AG10803 (cell line): ENCODE measurements at places on chromosomes 2 and 18.

DNA sequence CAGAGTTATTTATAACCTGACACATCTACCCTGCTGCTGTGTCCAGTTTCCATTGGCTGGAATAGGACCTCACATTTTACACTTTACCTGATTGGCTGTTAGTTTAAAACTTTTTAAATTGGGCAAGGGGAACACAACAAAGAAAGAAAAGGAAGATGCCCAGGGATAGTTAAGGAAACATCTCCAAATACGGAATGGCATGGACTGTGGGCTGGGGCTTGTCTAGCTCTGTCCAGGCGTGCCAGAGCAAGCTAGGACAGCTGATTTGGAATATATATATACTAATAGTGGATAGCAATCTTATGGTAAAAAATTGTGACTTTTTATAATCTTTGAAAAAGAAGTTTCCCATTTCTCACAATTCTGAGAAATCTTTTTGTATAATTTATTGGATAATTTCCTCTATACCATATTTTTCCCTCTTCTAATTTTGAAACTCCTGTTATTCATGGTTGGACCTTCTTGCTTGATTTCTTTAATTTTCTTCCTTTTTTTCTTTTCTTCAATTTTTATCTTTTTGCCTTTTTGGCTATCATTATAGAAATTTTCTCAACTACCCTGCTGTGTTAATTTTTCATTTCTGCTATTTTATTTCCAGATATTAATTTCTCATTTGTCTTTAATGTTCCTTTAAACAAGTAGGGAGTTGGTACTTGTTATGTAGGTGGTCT, 55.9 kb downstream of the COMMD1 start:
- DNase-seq, result no peak

DNA sequence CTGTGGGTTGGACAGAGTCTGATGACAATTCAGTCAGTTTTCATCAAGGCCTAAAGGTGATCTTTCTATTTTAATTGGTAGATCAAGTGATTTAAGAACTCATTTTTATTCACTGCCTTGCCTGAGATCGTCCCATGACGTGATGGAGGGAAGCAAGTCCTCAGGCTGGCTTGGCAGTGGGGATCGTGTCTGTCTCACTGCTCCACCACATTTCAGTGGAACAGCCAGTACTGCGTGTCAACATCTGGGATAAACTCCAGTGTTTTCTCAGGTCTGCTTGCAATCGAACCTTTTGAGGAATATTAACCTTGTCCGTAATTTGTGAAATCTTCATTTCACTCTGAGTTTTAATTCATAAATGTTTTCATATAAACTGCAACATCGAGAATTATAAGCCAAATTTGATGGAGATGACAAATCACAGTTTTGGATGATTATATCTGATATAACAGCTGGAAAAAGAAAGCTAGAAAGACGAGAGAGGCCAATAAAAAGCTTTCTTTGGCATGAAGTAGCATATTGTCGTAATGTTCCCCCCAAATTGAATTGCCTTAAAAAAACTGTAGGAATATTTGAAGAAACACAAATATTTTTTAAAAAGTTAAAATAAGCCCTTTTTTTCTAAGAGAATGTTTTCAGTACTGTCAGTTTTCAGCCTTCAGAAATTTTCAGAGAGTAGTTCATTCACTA, 414.7 kb upstream of the SPRED2 start:
- DNase-seq, result no peak

- peak; percentile 88 for DNase-seq
Observed at GRCh38 chr2:55885127-55885943, 38.2 kb downstream of the EFEMP1 start.

- no peak for DNase-seq
Observed at GRCh38 chr2:16134436-16135165, 194.3 kb downstream of the MYCN start.

DNA sequence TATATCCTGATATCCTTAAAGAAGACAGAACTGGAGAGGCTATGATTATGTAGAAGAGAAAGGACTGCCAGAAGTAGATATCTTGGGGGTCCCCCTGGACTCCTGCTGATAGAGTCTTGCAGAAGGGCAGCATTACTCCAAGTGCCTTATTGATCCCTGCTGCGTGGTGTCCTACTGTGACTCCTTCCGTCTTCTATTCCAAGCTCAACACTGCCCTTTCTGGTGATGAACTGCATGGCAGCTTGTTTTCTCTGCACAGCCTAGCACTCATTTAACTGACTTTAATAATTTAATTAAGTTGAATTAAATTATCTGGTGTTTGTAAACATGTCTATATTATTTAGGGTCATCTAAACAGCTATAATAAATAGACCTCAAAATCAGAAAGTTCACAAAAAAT, 194.1 kb upstream of the DSEL start:
- DNase-seq, result no peak

GRCh38 chr2:2810504-2810903, 479.4 kb upstream of the MYT1L start:
- DNase-seq, result no peak

DNA sequence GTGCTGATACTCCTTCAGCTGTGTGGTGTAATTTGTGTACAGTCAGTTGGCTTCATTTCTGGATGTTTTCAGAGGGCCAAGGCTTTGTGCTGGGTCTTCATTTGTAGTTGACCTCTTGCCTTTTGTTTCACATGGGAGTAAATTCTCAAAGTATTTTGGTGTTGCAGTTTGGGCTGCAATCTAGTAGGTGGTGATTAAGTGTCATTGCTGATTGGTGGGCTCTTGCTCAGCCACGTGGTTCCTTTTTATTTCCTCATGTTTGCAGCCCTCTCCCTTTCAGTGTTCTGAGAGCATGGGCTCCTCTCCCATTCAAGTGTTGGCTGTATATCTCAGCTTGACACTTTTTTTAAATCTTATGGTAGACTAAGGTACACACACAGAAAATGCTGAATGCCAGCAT, 96.8 kb downstream of the SNTG2 start:
- peak; percentile 22 for DNase-seq

- no peak for DNase-seq
Observed at GRCh38 chr2:193187816-193188215, 993.1 kb upstream of the TMEFF2 start.

GRCh38 chr18:63520053-63520685, 22.0 kb upstream of the SERPINB12 start:
- DNase-seq, result no peak

- DNase-seq, result peak; percentile 40
Observed at GRCh38 chr2:220445429-220446105, 818.1 kb downstream of the SLC4A3 start.

DNA sequence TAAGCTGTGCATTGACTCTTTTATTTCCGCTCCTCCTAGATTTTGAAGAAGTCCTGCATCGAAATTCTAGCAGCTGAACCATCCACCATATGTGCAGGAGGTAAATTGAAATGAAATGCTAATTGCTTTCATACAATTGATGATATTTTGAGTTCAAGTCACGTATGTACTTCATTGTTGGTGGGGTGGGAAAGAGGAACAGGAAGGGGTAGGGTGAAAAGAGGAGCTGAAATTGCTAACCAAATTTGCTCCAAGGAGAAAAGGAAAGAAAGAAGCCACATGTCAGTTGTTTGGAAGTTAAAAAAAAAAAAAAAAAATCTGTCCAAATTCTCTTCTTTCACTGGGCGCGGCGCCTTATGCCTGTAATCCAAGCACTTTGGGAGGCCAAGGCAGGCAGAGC, 77.8 kb downstream of the ANTXR1 start:
- no peak for DNase-seq

- no peak for DNase-seq
Observed at GRCh38 chr2:232515639-232516038, 4.5 kb upstream of the PRSS56 start.

- DNase-seq, result no peak
Observed at GRCh38 chr2:240460781-240461431, 25.4 kb downstream of the GPC1 start.

GRCh38 chr2:38185012-38185491, 109.1 kb upstream of the CYP1B1 start:
- peak; percentile 81 for DNase-seq

GRCh38 chr18:77008576-77009315, 123.8 kb downstream of the MBP start:
- DNase-seq, result no peak

- DNase-seq, result no peak
Observed at GRCh38 chr18:61336766-61337165, 3.5 kb downstream of the CDH20 start.

GRCh38 chr2:36380624-36381481, 25.3 kb downstream of the CRIM1 start:
- DNase-seq, result peak; percentile 29

DNA sequence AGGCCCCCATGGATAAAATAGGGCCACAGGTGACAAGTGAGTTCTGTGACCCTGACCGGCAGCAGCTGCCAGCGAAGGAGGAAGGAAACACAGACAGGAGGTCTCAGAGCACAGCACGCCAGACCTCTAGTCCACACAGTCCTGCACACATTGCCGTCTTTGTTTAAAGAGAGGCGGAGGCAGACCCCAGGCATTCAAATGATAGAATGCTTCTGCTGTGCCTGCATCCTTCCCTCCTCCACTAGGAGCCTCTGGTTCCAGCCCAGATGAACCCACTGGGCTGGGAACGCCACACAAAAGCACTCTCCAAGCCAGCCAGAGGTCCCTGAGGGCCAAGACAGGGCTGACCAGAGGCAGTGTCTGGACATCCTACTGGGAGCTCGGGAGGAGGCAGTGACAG, 118.7 kb downstream of the KLHL29 start:
- no peak for DNase-seq

DNA sequence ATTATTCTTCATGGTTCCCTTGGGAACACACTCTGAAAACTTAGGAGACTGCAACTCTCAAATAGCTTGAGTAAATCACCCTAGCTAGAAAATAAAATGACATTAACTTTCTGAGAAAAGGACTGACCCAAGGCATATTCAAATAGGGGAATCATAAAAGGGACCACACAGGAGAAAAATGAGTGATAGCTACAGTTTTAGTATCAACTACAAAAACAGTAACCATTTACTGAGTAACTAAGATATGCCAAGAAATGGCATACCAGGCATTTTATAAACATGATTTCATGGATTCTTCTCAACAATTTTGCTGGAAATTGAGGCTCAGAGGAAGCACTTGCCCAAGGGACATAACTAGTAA, 84.5 kb downstream of the AFF3 start:
- DNase-seq, result peak; percentile 57

DNA sequence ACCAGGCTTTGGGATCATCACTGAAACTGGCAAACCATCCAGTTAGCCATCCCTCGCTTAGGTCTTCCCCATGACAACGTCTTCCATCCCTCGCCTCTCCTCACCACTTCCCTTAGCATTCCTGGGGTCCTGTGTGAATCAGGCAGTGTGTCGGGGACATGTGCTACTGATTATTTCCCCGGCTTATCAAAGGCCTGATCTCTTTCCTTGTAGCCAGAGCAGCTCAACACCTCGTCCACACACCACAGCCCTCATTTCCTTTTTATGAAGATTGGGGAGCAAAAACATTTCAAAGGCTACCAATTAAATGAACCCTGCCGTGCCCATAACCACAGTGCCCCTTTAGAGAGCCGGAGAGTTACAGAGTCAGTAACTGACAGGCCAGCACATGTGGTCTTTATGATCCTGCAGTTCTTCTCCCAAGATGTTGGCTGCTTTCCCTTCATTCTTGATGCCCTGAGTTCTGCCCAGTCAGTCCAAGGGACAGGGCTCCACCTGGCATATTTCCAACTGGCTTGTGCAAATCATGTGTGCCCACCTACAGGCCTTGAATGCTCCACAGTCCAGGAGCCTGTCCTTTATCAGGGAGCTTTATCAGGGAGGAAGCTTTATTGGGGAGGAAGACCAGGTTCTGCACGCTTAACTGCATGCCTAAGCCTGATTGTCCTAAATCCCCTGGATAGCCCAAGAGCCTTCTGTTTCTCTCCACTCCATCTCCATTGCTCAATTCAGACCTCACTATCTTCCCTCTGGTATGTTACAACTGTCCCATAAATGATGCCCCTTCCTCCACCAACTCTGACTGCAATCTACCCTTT, 343.1 kb downstream of the CYRIA start:
- no peak for DNase-seq

- no peak for DNase-seq
Observed at GRCh38 chr2:45567974-45568789, 42.9 kb downstream of the SRBD1 start.

- DNase-seq, result no peak
Observed at GRCh38 chr18:55455938-55456337, 132.1 kb downstream of the TCF4 start.

- no peak for DNase-seq
Observed at GRCh38 chr18:56235481-56236013, 402.8 kb downstream of the TXNL1 start.
